ENCODE measurements at places on chromosomes 16 and 17. TPM values are rescaled to one million over a fixed set of nuclear protein-coding genes. Genes with fewer than 3 reads are reported as not detected.

DNA sequence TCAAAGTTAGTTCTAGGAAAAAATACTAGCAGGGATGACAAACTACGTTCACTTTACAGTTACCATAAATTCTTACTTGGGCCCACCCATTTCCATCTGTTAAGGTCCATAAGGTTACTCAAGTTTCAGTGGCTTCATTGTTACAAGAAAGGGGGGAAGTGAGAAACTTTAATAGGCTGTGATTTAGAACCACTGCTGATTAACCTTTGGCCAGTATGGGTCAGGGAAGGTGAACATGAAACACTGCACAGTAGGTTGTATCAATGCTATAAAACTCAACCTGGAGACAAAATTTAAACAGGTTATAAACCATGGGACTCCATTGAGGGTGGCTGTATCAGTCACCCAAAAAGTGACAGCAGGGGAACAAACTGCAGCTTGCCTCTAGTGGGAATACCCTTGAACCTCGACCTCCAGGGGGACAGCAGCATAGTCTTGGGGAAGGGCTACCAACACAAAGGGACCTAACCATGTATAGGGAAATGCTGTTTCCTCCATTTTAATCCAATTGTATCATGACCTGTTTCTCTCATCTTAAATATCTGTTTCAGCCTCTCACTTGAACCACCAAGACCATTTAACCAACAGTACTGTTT is 10.4 kb downstream of the PTRH2 start:
- DNase-seq, result no peak
- H3K36me3 ChIP-seq, result peaks cover 49% of the 10 kb centered on the region
- no peak overlapping the region for H3K4me3 ChIP-seq
- H3K27ac ChIP-seq, result no peak overlapping the region
- H3K27me3 ChIP-seq, result no peaks in the 10 kb centered on the region

Gene ACSM2A
- total RNA-seq, result not detected

DNA sequence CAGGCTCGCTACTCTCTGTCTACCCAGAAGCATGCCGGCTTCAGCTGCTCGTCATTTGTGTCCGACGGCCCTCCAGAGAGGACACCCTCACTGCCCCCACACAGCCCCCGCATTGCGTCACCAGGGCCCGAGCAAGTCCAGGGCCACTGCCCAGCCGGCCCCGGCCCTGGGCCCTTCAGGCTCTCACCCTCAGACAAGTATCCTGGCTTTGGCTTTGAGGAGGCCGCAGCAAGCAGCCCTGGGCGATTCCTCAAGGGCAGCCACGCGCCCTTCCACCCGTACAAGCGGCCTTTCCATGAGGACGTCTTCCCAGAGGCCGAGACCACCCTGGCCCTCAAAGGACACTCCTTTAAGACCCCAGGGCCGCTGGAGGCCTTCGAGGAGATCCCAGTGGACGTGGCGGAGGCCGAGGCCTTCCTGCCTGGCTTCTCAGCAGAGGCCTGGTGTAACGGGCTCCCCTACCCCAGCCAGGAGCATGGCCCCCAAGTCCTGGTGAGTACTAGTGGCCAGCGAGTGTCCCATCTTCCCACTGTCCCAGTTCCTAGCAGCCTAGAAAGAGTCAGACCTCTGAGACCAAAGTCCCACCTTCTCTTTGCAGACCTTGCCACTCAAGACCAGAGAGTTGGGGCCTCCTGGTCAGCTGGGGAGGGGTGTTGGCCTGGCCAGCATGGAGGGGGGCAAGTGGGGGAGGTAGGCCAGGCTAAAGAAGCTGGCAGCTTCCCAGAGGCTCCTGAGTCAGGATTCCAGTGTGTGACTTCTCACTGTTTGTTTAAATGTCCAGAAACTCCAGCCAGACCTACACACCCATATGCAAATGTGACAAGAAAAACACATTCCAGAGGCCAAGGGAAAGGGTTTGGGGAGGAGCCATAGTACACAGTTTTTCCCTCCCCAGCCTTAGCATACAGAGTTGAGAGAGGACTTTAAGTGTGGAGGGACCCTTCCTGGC is 18.6 kb downstream of the FOXN1 start:
- no peaks in the 10 kb centered on the region for H3K27me3 ChIP-seq
- no peak overlapping the region for H3K4me3 ChIP-seq
- H3K36me3 ChIP-seq, result no peaks in the 10 kb centered on the region
- no peak overlapping the region for H3K27ac ChIP-seq
- no peak for DNase-seq

Gene SLFN14
- not detected for total RNA-seq

DNA sequence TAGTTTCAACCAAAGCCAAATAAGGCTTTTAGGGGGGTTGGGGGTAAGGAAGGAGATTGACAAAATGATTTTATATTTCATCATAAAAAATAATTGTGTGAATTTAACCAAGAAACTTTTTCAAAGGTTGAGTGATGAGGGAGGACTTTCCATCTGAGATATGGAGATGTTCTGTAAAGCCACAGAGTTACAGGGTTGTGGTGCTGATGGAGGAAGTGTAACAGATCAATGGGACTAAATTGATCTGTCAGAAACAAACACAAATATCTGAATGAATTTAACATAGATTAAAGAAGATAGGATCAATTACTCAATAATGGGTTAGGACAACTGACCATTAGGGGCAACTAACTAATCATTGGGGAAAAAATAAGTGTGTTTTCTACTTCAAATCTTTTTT is 14.2 kb upstream of the PIK3R5 start:
- no peak overlapping the region for H3K4me3 ChIP-seq
- H3K27ac ChIP-seq, result no peak overlapping the region
- no peak for DNase-seq
- no peaks in the 10 kb centered on the region for H3K36me3 ChIP-seq
- H3K4me1 ChIP-seq, result no peaks in the 10 kb centered on the region
- H3K27me3 ChIP-seq, result no peaks in the 10 kb centered on the region

DNA sequence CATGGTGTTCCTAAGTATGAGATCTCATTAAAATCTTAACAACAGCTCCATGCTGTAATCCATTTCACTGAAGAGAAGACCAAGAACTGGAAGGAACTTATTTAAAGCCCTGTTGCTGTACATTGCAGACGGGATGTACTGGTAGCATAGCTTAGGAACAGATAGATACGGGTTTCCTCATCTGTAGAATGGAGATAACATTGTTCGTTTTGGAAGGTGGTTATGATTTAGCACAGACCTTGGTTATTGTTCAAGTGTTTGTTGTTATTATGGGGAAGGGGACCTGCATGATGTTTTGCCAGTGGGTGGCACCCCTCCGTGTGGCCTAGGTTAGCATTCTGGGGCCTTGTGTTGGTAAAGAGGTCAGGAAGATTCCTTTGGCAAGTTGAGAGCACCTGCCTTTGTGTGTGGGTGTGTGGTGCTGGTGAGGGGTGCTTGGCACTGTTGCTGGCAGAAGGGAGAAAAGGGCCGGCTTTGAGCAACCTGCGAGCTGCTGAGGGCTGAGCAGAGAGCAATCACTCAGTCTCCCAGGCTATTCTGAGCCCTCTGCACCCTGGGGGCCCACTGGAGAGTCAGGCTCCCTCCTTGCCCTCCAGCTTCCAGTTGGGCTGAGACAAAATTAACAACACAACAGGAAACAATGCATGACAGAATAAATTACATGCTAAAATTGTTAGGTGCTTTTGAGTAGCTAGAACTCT is 2.3 kb downstream of the TAOK2 start:
- H3K4me1 ChIP-seq, result no peaks in the 10 kb centered on the region
- peak overlapping the region; percentile 1 for H3K27ac ChIP-seq
- H3K36me3 ChIP-seq, result peaks cover 44% of the 10 kb centered on the region

Gene THAP11
- total RNA-seq, result 74.1 TPM

GRCh38 chr16:50676684-50677225 is 4.4 kb downstream of the SNX20 start:
- H3K27me3 ChIP-seq, result no peaks in the 10 kb centered on the region
- no peak for DNase-seq
- no peak overlapping the region for H3K27ac ChIP-seq
- no peaks in the 10 kb centered on the region for H3K4me1 ChIP-seq

DNA sequence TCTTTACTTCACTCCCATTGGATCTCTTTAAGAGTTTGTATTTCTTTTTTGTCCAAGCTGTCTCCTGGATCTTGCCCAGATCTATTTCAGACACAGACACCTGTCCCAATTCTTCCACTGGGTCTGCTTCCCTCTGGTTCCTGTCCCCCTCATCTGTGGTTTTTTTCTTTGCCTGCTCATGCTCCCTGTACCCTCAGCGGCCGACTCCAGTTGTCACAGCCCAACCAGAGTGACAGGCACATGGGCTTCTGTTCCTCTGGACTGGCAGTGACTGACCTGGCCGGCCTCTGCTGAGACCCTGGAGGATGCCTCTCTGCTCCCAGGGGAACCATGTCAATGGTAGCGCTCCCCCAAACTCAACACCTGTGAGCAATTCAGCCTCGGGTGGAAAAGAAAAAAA is 142.6 kb downstream of the WSCD1 start:
- no peaks in the 10 kb centered on the region for H3K4me1 ChIP-seq
- H3K27me3 ChIP-seq, result no peaks in the 10 kb centered on the region
- H3K36me3 ChIP-seq, result no peaks in the 10 kb centered on the region
- no peak for DNase-seq

DNA sequence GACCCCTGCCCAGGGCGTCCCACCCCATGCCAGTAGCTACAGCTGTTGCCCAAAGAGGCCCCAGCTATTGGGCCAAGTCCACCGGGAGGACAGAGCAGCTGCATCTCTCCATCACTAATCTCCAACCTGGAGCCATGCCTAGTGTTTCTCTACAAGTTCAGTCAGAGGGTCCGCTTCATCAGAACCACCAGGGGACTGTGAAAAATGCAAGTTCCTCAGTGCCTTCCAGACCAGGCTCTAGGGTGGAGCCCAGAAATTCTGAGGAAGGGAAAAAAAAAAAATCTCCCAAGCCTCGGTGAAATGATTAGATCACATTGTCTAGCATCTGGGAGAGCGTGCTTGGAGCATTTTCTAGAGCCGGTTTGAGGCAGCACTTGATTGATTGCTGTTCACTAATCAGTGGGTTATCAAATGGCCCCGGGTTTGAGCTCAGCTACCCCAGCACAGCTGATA is 22.4 kb upstream of the HERPUD1 start:
- no peak for DNase-seq
- no peaks in the 10 kb centered on the region for H3K4me1 ChIP-seq
- no peak overlapping the region for H3K4me3 ChIP-seq
- H3K27me3 ChIP-seq, result no peaks in the 10 kb centered on the region

GRCh38 chr17:53134548-53134947 is 688.2 kb upstream of the KIF2B start:
- H3K27ac ChIP-seq, result no peak overlapping the region
- H3K27me3 ChIP-seq, result no peaks in the 10 kb centered on the region
- DNase-seq, result no peak
- H3K36me3 ChIP-seq, result no peaks in the 10 kb centered on the region
- H3K4me1 ChIP-seq, result no peaks in the 10 kb centered on the region
- no peak overlapping the region for H3K4me3 ChIP-seq

DNA sequence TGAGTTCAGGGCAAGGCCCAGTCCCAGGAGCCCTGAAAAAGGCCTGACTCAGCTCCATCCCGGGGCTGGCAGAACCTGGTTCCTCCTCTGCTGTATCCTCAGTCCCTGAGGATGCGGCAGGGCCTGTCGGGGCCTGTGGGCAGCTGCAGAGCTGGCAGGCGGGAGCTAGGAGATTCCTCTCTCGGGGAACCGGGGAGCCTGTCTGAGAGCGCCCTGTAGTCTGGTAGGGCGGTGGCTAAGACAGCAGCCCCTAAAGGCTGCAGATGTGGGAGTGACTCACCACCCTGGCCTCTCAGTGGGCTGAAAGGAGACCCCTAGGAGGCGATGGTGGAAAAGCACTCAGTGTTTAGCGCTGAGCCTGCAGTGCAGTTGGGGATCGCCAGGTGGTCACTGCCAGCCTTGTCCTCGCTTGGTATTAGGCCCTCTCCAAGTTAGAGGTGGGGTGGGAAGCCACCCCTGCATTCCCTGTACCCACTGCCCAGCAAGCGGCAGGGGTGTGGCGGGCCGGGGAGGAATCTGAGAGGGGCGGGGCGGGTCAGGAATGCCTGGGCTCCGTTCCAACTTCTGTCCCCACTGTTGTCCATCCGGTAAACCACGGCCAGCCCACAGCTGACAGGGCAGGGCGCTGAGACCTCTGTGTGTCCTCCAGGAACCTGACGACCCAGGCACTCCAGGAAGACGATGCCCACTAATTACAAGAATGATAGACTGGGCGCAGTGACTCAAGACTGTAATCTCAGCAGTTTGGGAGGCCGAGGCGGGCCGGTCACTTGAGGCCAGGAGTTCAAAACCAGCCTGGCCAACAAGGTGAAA is 29.5 kb upstream of the CDH1 start:
- H3K4me3 ChIP-seq, result no peak overlapping the region
- peaks cover 8% of the 10 kb centered on the region for H3K27me3 ChIP-seq
- H3K36me3 ChIP-seq, result no peaks in the 10 kb centered on the region
- H3K27ac ChIP-seq, result no peak overlapping the region

GRCh38 chr16:69440250-69440649 is 15.8 kb downstream of the CYB5B start:
- H3K27me3 ChIP-seq, result no peaks in the 10 kb centered on the region
- no peak for DNase-seq
- H3K4me3 ChIP-seq, result no peak overlapping the region
- no peaks in the 10 kb centered on the region for H3K36me3 ChIP-seq
- H3K27ac ChIP-seq, result no peak overlapping the region

Measured in sigmoid colon (tissue), 7 donors.